Ovary (tissue), 10 donors: ENCODE measurements at places on chromosomes 2 and 18. TPM values are rescaled to one million over a fixed set of nuclear protein-coding genes. Genes with fewer than 3 reads are reported as not detected.

The CEBPZOS gene
- total RNA-seq: 47.4 TPM

The C1GALT1C1L gene
- total RNA-seq: 1.6 TPM

The ADAM17 gene
- 30.0 TPM for total RNA-seq

The SERPINB2 gene
- 11.4 TPM for total RNA-seq

DNA sequence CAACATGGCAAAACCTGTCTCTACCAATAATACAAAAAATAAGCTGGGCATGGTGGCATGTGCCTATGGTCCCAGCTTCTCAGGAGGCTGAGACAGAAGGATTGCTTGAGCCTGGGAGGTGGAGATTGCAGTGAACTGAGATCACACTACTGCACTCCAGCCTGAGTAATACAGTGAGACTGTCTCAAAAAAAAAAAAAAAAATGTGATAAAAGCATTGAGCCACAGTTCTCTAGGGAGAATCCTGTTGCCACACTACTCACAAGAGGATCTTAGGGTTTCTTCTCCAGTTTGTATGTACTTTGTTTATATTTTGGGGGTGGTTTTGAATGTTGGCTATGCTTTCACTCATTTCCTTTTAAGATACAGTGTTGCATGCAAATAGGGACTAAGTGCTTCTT, 62.0 kb downstream of the TMEM185B start:
- no peak for DNase-seq

DNA sequence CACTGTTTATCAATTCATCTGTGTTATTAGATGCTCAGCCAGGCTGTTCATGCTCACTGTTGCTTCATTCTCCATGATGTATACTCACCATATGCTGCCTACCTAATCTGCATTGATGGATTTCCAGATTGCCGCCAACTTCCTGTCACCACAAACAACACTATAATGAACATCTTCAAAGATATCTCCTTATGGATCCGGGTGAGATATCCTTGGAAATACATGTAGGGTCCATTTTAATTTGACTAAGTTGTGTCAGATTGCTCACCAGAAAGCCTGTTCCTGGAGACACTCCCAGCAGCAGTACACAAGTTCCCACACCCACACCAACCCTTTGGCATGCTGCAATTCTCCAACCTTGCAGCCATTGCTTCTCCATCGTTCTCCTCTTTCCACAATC, 547.5 kb upstream of the TNP1 start:
- DNase-seq: no peak

DNA sequence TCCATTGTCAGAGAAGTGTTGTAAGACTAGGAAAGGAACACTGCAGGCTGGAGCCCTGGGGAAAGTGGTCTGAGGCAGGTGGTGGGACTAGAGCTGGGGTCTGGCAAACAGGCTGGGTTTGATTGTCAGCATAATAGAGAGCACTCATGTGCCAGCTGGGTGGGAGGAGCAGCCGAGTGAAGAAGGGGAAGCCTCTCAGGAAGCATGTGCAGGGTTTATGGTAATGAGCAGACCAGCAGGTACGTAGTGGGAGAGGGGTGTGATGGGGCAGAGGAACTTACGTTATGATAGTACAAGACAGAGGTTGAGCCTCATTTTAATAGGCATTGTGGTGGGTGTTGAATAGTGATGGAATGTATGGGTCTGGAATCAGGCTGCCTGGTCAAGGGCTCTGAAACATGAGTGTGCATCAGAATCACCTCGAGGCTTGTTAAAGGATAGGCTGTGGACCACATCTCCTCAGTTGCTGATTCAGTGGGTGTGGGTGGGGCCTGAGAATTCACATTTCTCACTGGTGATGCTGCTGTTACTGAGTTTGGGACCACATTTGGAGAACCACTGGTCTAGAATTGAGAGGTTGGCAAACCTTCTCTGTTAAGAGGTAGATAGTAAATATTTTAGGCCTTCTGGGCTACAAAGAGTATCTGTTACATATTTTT, 1.7 kb upstream of the MGAT5 start:
- DNase-seq: no peak

- no peak for DNase-seq
Observed at GRCh38 chr2:239991689-239992314, 33.3 kb downstream of the NDUFA10 start.

- no peak for DNase-seq
Observed at GRCh38 chr2:147331790-147332419, 512.9 kb upstream of the ACVR2A start.

- no peak for DNase-seq
Observed at GRCh38 chr2:128396946-128397345, 78.3 kb upstream of the HS6ST1 start.

GRCh38 chr18:7068871-7069590, 48.6 kb downstream of the LAMA1 start:
- DNase-seq: no peak

DNA sequence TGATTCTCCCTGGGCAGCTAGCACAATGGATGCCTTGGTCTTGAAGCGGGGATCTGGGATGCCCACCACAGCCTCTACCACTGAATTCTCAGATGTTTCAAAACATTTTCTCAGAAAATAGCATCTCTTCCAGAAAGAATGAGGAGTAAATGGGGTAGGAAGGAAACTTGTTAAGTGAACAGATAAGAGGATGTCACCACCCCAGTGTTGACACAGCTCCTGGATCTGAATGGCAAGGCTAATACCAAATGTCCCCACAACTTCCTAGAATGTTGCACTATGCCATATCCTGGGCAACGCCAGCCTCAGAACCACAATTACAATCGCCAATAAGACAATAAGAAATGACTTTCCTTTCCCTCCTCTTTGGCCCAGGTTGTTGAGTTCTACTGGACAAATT, 177.2 kb downstream of the BCL11A start:
- no peak for DNase-seq

- no peak for DNase-seq
Observed at GRCh38 chr2:196217116-196217515, 45.7 kb upstream of the STK17B start.

DNA sequence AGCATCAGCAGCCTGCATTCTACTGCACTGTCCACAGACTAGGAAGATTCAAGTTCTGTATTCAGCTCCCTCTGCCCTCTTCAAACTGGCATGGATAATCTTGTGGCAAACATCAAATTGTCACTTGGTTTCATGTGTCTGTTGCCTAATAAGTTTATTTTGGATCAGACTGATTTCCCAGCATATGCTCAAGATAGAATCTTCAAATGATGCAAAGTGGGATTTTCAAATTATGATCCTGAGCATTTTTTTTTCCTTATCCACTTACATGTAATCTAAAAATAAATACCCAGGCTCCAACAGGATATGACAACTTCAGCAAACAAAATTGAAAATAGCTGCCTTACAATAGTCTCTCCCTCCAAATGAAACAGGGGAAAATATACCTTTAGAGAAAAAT, 160.9 kb upstream of the VRK2 start:
- DNase-seq: no peak

- DNase-seq: no peak
Observed at GRCh38 chr2:31962757-31963361, 47.9 kb downstream of the MEMO1 start.
